ENCODE measurements at places on chromosomes 3 and 15.

DNA sequence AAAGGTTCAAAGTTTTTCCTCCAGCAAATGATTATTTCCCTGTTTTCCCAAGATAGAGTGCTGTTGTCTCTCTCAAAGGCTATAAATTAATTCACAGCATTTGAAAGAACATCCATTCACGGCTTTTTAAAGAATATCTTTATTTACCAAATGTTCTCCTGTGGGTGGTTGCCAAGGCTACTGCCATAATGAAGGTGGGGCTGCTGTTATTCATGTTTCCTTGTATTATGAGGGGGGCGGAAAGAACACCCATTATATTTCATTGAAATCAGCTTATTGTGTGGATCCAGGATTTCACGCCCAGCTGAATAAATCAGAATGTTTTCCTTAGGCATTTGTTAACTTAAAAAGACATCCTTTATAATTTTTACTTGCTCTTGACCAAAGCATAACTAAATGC lies 10.1 kb downstream of the SRP14 start:
- no peak for DNase-seq
- no peaks in the 10 kb centered on the region for H3K4me1 ChIP-seq
- H3K4me3 ChIP-seq: no peak overlapping the region
- peak overlapping the region; percentile 40 for H3K27ac ChIP-seq
- no peaks in the 10 kb centered on the region for H3K27me3 ChIP-seq

- no peaks in the 10 kb centered on the region for H3K36me3 ChIP-seq
- peaks cover 22% of the 10 kb centered on the region for H3K4me1 ChIP-seq
- H3K4me3 ChIP-seq: no peak overlapping the region
- peak overlapping the region; percentile 25 for H3K27ac ChIP-seq
- peaks cover 5% of the 10 kb centered on the region for H3K27me3 ChIP-seq
- DNase-seq: no peak
Observed at GRCh38 chr3:157091083-157091833, 68.7 kb downstream of the CCNL1 start.

DNA sequence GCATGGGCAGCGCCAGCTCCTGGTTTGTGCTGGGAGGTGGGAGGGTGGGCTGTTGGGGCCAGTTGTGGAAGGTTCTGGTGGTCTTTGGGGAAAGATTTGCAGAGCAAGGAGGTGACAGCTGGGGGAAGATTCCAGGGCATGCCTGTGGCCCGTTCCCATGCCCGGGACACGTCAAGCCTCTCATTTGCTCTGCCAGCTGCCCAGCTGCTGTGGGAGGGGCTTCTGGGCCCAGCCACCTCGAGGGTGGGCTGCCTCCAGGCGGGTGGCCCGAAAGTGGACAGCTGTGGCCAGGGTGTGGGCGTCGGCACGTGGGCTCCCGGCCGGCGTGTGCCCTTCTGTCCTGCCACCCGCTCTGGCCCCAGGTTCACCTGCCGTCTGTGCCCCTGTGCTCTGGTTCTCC lies 17.2 kb downstream of the PLXNA1 start:
- H3K27ac ChIP-seq: no peak overlapping the region
- no peak overlapping the region for H3K4me3 ChIP-seq
- no peaks in the 10 kb centered on the region for H3K36me3 ChIP-seq
- no peak for DNase-seq
- peaks cover 3% of the 10 kb centered on the region for H3K4me1 ChIP-seq

DNA sequence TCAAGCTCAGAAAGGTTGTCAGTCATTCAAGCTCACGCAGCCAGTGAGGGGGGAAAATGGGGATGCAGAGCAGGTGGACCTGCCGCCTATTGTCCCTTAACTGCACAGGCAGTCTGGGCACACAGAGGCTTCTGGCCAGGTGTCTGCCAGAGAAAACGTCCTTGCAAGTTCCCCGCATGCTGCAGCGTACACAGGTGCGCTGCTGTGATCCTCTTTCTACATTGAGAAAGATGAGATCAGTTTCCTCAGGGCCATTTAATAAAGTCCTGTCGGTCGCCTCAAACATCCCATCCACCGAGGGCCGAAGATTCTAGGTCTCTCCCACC lies 445 bp upstream of the TSEN2 start:
- H3K4me3 ChIP-seq: peak overlapping the region; percentile 98
- no peaks in the 10 kb centered on the region for H3K27me3 ChIP-seq
- H3K27ac ChIP-seq: peak overlapping the region; percentile 94
- peak; percentile 8 for DNase-seq
- peaks cover 37% of the 10 kb centered on the region for H3K4me1 ChIP-seq

DNA sequence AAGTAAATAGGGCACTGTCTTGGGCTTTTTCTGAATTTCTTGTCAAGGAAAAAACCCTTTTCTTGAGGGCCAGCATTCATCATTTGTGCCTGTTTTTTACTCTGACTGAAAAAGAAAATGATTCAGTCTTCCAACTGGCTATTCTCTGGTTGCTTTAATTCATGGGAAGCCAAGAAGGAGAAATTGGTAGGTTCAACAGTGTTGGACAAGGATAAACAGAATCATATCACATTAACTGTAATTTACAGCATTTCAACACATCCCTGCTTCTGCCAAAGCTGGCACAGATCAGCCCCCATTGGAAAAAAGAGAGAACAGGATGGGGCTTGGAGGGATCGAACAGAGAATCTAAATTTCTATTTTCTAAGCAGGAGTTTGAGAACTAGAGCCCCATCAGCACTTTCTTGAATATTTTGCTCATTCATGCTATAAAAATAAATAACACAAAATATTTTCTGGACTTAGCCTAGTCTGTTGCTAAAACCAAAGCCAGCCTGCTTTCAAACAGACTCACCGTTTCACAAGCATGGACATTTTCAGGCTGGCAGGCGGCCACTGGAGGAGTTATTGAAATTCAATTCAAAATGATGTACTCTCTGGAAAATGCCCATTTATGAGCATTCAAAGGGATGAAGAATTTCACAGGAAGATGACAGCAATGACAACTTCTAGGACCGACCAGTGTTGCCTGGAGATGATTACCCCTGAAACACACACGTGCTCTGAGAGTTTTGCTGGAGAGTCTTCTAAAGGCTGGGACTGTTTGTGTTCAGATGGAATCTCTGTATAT lies 181.2 kb downstream of the WNT5A start:
- H3K27me3 ChIP-seq: peaks cover 3% of the 10 kb centered on the region
- no peak overlapping the region for H3K27ac ChIP-seq
- no peak for DNase-seq
- no peaks in the 10 kb centered on the region for H3K36me3 ChIP-seq

DNA sequence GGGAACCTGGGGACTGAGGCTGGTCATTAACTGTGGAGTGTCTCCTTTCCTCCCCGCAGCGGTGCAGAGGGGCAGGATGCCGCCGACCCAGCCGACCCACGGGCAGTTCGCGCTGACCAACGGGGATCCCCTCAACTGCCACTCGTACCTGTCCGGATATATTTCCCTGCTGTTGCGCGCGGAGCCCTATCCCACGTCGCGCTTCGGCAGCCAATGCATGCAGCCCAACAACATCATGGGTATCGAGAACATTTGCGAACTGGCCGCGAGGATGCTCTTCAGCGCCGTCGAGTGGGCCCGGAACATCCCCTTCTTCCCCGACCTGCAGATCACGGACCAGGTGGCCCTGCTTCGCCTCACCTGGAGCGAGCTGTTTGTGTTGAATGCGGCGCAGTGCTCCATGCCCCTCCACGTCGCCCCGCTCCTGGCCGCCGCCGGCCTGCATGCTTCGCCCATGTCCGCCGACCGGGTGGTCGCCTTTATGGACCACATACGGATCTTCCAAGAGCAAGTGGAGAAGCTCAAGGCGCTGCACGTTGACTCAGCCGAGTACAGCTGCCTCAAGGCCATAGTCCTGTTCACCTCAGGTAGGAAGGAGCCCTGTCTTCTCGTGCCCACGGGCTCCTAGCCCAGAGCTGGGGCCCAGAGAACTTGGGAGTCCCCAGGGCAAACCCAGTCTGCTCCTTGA lies 3.7 kb downstream of the NR2F2 start:
- H3K4me3 ChIP-seq: no peak overlapping the region
- H3K4me1 ChIP-seq: peaks cover 18% of the 10 kb centered on the region
- H3K27ac ChIP-seq: no peak overlapping the region

- no peaks in the 10 kb centered on the region for H3K27me3 ChIP-seq
- DNase-seq: peak; percentile 81
- H3K4me1 ChIP-seq: peaks cover 3% of the 10 kb centered on the region
- H3K36me3 ChIP-seq: no peaks in the 10 kb centered on the region
- no peak overlapping the region for H3K4me3 ChIP-seq
- no peak overlapping the region for H3K27ac ChIP-seq
Observed at GRCh38 chr15:40344631-40345120, 3.9 kb upstream of the CCDC9B start.

DNA sequence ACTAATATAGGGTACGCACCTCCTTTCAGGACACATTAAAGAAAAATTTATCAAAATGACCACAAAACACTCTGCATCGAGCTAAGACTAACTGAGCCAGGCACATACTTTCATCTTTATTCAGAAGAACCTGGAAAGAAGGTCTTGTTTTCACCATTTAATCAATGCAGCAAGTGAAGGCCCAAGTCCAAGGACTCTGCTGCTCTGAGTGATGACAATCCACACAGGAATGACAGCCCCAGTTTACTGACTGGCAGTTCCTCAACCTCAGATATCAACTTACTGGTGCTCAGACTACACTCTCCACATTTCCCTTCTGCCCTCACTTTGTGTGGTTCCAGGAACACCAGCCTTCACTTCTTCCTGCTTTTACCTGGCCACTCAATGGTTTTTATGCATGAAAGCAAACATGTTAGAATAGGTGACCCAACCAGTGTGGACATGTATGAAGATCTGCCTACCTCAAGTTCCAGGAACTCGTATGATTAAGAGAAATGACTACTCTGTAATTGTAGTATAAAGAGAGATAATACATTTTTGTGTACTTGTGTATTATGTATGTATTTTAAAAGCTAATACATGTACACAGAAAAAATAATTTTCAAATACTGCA lies 29.1 kb upstream of the RASA2 start:
- DNase-seq: no peak
- no peaks in the 10 kb centered on the region for H3K27me3 ChIP-seq
- H3K36me3 ChIP-seq: no peaks in the 10 kb centered on the region
- H3K4me1 ChIP-seq: peaks cover 15% of the 10 kb centered on the region
- H3K4me3 ChIP-seq: no peak overlapping the region
- no peak overlapping the region for H3K27ac ChIP-seq

DNA sequence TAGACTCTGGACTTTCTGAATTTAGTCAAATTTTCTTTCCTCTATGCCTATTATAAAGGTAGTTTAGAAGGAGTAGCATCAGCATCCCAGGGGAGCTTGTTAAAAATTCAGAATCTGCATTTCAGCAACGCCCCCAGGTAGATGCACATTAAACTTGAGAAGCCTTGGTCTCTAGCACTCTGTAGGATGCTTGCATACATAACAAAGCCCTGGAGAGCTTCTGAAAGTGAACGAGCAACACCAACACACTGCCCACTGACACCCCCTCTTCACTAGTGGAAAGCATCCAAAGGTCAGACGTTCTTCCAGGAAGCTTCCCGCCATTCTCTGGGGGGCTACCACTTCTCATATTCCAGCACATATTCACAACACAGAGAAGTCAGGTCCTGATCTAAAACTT lies 6.5 kb downstream of the PRICKLE2 start:
- H3K4me1 ChIP-seq: no peaks in the 10 kb centered on the region
- no peaks in the 10 kb centered on the region for H3K27me3 ChIP-seq
- no peak for DNase-seq
- no peak overlapping the region for H3K27ac ChIP-seq

GRCh38 chr3:137669519-137670060 lies 94.5 kb upstream of the SOX14 start:
- no peak overlapping the region for H3K4me3 ChIP-seq
- H3K27me3 ChIP-seq: peaks cover 16% of the 10 kb centered on the region
- no peak overlapping the region for H3K27ac ChIP-seq
- no peaks in the 10 kb centered on the region for H3K4me1 ChIP-seq
- no peak for DNase-seq

DNA sequence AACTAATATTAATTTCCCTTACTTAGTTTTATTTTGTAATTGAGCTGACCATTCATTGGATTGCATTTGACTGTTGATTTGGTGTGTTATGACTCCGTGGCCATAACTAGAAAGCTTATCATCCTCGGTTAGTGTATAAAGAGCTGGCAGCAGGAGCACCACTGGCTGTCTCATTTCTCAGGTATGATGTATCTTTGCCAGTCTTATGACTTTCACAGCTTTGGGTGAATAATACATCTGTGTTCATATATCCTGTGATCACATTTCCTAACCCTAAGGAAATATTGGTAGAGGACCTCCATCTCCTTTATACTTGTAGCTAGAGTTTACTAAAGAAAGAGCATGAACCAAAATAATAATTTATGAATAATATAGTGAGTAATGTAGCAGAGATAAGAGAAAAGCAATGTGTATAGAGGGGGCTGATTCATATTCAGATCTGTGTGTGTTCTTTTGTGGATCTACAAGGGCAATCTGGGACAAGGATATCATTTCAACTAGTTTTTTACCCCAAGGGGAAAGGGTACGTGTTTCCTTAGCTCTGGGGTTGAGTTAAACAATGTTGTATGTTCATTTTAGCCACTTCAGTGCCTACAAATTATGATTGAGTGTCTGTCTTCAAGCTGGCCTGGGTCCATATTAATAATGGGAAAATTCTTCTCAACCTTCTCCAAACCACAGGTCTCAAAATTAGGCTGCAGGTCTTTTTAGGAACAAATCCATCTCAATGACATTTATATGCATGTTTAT lies 901.7 kb downstream of the NTRK3 start:
- H3K4me1 ChIP-seq: no peaks in the 10 kb centered on the region
- DNase-seq: no peak
- H3K36me3 ChIP-seq: no peaks in the 10 kb centered on the region
- H3K27me3 ChIP-seq: peaks cover 16% of the 10 kb centered on the region

DNA sequence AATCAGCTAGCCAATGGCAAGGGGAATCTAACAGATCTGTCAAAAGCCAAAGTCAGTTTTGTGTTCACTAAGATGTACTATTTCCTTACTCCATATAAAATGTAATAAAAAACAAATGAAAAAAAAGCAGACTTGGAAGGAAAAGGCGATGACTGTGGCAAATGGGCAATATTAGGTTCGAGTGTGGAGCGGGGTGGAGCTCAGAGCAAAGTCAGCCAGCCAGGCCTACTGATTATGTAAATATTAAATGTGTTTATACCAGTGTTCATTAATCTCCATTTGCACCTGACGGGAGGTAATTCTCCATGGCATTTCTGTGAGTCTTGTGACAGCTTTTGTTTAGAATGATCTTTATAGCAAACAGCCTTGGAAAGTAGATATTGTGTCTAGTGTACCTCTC lies 96.2 kb upstream of the KCNMB2 start:
- H3K27ac ChIP-seq: no peak overlapping the region
- H3K27me3 ChIP-seq: no peaks in the 10 kb centered on the region
- DNase-seq: no peak
- H3K36me3 ChIP-seq: no peaks in the 10 kb centered on the region
- no peaks in the 10 kb centered on the region for H3K4me1 ChIP-seq
- H3K4me3 ChIP-seq: no peak overlapping the region

DNA sequence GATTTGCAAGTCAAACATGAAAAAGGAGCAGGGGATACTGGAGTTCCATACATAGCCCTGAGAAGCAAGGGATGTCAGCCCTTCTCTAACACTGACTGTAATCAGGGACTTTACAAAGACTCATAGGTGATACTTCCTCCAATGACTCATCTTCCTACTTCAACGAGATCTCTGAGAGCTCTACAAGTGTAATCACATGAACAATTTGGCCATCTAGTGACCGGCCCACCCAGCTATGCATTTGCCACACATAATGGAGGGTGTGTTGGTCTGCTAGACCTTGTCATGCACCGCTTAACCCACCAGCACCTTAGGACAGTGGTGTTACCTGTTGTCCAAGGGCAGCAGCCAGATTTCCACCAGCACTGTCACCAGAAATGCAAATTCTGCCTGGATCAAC lies 75.3 kb downstream of the NCEH1 start:
- H3K4me1 ChIP-seq: no peaks in the 10 kb centered on the region
- H3K36me3 ChIP-seq: peaks cover 9% of the 10 kb centered on the region
- no peak overlapping the region for H3K27ac ChIP-seq
- H3K4me3 ChIP-seq: no peak overlapping the region
- DNase-seq: no peak

Data from naive thymus-derived CD8-positive, alpha-beta T cell (primary cell).